ENCODE measurements at places on chromosomes 3 and 15.

DNA sequence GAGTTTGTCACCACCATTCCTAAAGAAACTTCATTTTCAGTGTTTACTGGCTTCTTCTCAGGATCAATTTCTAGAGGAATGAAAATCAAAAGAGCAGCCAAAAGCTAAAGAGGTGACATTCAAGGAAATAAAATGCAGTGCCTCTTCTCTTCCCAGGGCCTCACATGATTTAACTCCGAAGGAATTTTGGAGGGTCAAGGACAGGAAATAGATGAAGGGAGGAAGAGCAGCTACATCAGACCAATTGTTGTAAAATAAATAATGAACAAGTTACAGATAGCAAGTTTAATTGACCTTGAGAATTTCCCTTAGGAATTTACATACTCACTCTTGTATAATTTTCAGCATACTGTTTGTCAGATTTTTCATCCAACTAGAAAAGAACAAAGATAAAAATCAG is 78.1 kb downstream of the LRRFIP2 start:
- no peaks in the 10 kb centered on the region for H3K4me1 ChIP-seq
- DNase-seq, result no peak
- H3K27ac ChIP-seq, result no peak overlapping the region
- H3K36me3 ChIP-seq, result no peaks in the 10 kb centered on the region

GRCh38 chr3:66889750-66890494 is 108.2 kb upstream of the KBTBD8 start:
- H3K4me1 ChIP-seq, result no peaks in the 10 kb centered on the region
- no peak for DNase-seq
- no peaks in the 10 kb centered on the region for H3K36me3 ChIP-seq
- H3K4me3 ChIP-seq, result no peak overlapping the region
- no peak overlapping the region for H3K27ac ChIP-seq

DNA sequence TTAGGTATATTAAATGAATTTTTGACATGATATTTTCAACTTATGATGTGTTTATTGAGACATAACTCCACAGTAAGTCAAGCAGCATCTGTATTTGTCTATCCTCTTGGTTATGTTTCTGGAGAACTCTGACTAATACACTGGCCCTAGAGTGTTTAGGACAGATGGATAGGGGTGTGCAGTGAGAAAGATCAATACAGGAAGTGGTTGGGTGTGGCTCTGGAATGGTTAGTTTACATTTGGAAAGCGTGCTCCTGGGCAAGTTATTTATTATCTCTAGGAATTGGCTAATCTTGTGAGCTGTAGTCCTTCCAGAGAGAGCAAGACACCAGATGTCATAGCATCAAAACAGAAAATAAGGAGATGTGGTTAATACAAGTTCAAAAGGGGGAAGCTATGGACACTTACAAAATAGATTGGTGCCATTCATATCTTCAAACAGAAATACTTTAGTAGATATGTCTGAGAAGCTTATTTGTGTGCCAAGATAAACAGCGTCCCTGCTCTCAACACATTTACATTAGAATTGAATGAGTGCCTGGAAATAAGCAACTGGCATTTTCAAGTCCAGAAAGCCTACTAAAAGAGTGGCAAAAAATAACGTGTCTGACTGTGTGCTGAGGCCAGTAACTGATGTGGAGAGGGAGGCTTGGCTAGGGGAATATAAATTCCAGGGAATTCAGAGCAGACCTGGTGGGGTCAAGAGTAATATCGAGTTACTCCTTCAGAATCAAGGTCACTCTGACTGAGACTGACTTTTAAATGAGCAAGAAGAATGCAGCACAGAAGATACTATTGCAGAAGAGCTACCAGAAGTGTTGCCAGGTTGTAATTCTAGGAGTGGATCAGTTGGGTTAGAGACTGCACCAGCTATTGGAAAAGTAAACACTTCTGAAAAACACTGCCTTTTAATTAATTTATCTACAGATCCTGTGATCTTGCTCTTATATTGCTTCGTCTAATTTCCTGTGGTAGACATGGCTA is 33.4 kb upstream of the PLAAT1 start:
- no peak overlapping the region for H3K4me3 ChIP-seq
- no peaks in the 10 kb centered on the region for H3K4me1 ChIP-seq
- DNase-seq, result no peak
- H3K36me3 ChIP-seq, result no peaks in the 10 kb centered on the region
- H3K27me3 ChIP-seq, result no peaks in the 10 kb centered on the region

- H3K27me3 ChIP-seq, result no peaks in the 10 kb centered on the region
- H3K4me1 ChIP-seq, result no peaks in the 10 kb centered on the region
- no peaks in the 10 kb centered on the region for H3K36me3 ChIP-seq
- no peak overlapping the region for H3K4me3 ChIP-seq
Measured at GRCh38 chr15:89971592-89971997, 29.5 kb upstream of the ZNF710 start.

DNA sequence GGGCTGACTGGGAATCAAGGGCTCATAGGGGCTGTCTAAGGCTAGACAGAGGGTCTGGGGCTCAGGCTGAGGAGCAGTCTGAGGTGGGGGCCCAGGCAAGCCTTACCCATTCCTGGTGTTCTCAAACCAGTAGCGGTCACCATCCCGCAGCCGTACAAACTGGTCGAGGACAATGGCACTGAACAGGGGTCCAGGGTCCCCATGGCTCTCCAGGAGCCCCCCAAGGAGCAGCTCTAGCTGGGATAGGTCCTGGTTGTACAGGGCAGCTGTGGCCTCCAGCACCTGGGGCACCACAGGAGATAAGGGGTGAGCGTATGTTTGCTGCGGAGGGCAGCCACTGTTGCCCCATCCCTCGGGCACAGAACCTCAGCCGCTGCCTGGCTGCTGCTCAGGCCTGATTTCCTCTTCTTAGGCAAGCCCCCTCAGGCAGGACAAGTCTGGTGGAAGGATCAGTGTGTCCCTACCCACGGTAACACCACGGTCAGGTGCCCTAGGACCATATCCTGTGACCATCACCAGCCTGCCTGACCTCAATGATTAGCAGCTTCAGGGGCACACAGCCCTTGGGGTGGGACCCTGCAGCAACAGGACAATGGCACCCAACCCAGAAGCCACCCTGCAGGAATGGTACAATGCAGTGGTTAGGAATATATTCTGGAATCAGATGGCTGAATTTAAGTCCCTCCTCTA is 5.9 kb downstream of the DUOX2 start:
- no peaks in the 10 kb centered on the region for H3K36me3 ChIP-seq
- H3K4me3 ChIP-seq, result no peak overlapping the region
- DNase-seq, result no peak
- H3K27me3 ChIP-seq, result peaks cover 16% of the 10 kb centered on the region
- H3K27ac ChIP-seq, result no peak overlapping the region
- no peaks in the 10 kb centered on the region for H3K4me1 ChIP-seq

DNA sequence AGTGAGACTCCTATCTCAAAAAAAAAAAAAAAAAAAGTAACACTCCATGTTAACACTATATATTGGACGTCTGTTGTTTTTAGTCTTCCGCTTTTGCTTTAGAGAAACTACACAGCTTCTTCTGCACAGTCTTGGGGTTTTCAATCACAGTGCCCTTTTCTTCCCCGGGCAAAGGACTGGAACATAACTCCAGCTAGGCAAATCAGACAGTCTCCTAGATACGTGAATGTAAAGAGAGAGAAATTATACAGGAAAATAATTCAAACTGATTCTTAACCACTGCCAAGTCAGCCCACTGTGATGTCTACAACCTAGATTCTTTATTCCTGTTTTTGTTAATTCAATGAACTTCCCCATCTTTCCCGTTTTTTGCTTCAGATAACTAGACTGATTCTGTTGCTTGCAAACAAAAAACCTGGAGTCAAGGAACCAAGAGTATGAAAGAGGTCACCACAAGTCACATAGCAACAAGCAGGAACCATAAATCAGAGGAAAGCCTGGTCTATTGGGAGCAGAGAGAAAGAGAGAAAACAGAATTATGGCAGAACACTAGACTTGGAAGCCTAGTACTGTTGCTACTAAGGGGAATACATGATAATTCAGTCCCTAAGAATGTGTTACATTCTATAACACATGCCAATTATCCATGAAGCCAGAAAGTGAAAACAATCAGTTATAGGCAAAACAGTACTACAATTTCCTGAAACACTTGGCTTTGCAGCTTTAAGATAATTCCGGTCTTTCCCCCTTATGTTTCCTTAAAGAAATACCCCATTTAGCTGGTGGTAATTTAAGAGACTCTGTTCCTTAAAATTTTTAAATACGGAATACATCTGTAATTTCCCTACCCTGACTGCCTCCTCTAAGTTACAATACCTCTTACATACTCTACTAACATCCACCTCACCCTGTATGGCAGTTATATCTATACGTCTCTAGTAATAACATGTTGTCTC is 63.1 kb downstream of the TBL1XR1 start:
- DNase-seq, result no peak
- no peak overlapping the region for H3K27ac ChIP-seq
- no peak overlapping the region for H3K4me3 ChIP-seq

Data from colonic mucosa (tissue), 4 donors.